Urothelium cell line (cell line): ENCODE measurements at places on chromosomes 2 and 18.
A peak's percentile ranks its signal among the peaks of the same experiment; 100 is the strongest.

DNA sequence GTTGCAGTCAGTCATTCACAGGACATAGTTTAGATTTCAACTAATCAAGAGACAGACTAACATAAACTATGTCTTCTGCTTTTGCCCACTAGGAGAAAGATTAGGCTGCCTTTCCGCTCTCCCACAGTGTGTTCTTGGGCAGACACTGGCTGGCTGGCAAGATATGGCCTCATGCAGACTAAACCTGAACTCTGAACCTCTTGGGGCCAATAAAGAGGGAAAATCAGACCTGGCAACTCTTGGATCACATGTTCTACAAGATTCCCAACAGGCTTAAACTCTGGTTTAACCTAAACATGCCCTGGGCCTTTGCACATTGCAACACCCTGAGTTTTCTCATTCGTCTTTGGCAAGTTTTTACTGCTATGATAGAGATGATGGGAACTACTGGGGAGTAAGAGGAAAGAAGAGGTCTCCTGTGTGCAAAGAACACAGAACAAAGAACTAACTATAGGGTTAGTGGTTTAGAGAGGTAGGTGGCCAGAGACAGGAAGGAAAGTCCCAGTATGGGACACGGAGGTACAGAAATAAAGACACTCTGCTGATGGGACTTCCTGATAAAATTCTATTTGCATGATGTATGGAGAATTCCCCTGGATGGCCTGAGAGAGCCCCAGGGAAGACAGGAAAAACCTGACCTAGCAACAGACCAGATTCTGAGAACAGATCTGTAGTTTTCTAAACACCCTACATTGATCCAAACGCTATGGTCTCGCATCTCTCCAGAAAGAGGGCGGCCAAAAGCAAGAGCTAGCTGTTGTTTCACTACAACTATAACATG lies 2.0 kb upstream of the ATRAID start:
- DNase-seq: no peak

DNA sequence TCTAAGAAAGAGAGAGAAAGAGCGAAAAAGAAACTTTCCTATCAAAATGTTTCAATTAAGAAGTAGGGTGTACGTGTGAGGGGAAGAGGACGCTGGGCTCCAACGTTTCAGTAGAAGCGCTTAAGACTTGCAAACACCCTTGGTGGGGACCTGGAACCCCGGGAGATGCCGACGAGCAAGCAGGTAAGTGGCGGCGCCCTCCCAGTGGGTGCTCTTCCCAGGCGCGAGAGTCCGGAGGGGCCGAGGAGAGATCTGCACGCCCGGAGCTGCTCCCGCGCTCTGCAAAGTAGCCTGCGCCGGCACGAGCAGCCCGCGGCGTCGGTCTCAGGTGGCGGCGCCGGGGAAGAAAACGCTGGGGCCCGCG lies 678 bp upstream of the OTX1 start:
- peak; percentile 55 for DNase-seq

DNA sequence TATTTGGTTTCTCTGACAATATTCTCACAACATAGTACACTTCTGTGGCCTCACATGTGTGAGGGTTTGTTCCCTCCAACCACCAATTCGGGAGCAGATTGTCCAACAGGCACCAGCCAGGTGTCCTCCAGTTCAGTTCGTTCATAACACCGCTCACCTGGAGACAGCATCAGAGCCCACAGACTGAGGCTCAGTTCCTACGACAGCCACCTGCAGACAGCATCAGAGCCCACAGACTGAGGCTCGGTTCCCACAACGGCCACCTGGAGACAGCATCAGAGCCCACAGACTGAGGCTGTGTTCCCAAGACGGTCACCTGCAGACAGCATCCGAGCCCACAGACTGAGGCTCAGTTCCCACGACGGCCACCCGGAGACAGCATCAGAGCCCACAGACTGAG lies 58.2 kb upstream of the SNTG2 start:
- DNase-seq: no peak

- no peak for DNase-seq
Measured at GRCh38 chr2:120660771-120661459, 74.8 kb upstream of the GLI2 start.

DNA sequence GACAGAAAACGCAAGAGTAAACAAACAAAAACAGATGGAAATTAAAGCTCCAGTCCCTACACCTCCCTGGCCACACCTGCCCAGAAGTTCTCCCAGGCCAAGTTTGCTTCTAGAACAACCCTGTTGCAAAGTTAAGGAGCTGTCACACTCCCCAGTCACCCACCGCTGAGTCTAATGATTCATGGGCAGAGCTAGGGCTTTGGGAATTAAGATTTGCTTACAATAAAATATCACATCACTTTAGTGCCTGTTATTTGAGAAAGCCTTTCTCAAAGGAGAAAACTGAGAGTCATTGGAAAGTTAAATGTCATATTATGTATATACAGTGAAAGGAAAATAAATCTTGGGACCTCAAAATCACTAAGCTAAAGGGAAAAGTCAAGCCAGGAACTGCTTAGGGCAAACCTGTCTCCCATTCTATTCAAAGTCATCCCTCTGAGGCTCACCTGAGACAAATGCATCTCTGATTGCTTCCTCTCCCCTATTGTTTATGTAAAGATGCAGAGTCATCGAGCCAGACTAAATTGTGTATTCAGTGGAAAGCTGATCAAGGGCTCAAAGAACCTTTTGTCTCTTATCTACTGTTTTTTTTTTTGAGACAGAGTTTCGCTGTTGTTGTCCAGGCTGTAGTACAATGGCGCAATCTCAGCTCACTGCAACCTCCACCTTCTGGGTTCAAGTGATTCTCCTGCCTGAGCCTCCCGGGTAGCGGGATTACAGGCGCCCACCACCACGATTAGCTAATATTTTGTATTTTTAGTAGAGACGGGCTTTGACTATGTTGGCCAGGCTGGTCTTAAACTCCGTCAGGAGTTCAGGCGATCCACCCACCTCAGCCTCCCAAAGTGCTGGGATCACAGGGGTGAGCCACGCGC lies 2.8 kb downstream of the CRYGB start:
- DNase-seq: no peak

GRCh38 chr18:34738175-34738894 lies 28.2 kb downstream of the DTNA start:
- peak; percentile 58 for DNase-seq

DNA sequence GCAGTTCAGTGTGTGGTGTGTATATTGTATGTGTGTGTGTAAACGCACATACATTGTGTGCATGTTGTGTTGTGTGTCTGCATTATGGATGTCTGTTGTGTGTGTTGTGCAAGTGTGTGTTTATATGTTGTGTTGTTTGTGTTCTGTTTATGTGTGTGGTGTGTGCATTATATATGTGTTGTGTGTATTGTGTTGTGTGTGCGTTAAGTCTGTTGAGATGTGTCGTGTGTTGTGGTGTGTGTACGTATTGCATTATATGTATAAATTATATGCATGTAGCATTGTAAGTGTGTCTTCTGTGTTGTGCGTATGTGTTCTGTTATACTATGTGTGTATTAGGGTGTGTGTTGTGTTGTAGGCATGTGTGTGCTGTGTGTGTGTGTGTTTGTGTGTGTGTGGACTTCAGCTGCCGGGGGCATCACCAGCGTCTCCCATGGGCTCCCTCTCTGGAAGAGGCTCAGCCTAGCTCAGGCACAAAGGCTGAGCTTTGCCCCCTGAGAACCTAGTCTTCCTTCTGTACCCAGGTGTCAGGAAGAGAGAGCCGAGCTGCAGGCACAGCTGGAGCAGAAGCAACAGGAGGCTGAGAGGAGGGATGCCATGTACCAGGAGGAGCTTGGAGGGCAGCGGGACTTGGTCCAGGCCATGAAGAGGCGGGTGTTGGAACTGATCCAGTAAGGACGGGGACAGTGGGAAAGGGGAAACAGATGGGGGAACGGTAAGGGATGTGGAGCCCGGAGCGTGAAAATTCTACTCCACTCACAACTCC lies 13.7 kb downstream of the RUFY4 start:
- DNase-seq: no peak

DNA sequence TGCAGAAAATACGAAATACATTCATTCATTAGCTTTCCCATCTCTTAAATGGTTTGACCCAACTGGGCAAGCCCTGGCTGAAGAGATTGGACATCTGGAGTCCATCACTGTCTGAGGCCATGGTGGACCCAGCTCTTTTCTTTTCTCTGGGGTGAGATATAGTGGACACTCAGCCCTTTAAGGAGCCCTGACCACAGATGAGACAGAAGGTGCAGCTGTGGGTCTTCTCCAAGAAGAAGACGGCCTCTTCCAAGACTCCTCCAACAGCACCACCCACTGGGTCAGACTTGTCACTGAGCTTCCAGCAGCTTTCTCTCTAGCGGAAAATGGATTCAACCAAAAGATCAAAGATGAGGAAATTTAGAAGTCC lies 27.2 kb downstream of the TWIST2 start:
- no peak for DNase-seq

- no peak for DNase-seq
Measured at GRCh38 chr2:170277951-170278350, 100.0 kb downstream of the MYO3B start.

- no peak for DNase-seq
Measured at GRCh38 chr2:99573634-99574251, 83.9 kb upstream of the REV1 start.

GRCh38 chr2:45264227-45265225 lies 255.3 kb upstream of the SIX2 start:
- DNase-seq: peak; percentile 24

GRCh38 chr2:170170281-170171040 lies 7.5 kb upstream of the MYO3B start:
- DNase-seq: no peak

GRCh38 chr2:191204433-191204832 lies 40.8 kb upstream of the MYO1B start:
- DNase-seq: no peak

- DNase-seq: no peak
Measured at GRCh38 chr2:62382122-62382521, 123.9 kb downstream of the TMEM17 start.

GRCh38 chr18:23173912-23174311 lies 38.6 kb downstream of the CABLES1 start:
- DNase-seq: no peak

DNA sequence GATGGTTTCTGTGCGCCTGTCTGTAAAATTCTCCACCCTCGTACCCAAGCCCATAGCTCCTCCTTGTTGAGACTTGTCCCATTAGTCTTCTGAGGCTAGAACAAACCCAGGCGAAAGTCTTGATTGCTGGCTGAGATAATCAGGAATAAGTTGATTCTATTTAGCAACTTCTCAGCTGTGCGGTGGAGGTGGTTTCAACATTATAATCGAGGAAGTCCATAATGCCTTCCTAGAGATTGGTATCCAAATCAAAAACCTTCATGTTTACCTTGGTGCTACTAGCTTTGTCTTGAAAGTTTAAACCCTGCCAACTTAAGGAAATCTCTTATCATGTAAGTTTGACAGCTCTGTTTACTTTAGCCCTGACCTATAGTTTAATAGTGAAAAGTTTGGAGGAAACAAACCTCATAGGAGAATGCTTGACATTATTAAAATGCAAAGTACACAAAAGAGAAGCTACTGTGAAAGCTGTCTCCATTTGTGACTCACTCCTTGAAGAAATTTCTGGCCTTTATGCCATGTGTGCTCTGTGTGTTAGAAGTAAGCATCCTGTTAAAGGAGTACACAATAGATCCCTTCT lies 36.6 kb upstream of the DSC1 start:
- DNase-seq: no peak

GRCh38 chr2:189412330-189412953 lies 28.8 kb upstream of the WDR75 start:
- DNase-seq: peak; percentile 35

DNA sequence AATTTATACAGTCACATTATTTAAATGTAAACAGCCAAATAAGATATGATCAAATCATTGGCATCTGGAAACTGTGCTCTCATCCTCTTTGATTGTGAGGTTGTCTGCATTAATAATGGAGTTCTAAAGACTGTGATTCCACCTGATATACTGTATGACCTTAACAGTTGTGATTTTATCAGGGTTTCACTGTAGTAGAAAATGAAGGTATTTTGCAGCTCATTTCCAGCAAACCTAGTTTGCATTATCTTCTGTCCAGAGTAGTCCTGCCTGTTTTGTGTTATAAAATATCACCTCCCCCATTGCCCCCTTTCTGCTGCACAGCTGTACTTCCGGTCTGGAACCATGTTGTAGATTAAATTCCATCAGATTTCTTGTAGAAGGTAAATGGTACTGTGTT lies 731.6 kb upstream of the FANCL start:
- DNase-seq: no peak

DNA sequence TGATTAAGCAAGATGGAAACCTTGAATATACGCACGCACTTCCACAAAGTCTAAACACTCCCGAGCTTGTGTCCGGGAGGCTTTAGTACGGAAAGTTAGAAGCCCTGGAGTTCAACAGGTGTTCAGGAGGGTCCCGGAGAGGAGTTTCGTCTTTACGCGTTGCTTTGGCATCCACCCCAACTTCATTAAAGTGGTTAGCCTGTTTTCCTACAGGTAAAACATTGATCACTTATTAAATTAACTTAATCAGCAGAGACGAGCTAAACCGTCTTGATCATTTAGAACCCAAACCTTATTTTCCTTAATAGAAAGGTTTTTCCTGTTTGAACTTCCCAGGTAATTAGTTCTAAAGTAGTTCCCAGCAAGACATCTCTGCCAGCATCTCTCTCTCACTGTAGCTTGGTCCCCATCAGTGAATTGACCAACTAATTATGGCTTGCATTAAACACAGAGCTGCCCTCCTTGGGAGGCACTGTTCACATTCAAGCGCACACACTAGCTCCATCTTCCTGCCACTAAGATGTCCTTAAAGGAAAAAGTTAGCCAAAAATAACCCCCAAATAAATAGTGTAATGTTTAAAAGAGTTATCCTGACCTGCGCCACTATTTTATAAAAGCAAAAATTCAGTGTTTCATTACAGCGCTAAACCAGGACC lies 1.4 kb downstream of the NPAS2 start:
- DNase-seq: no peak

DNA sequence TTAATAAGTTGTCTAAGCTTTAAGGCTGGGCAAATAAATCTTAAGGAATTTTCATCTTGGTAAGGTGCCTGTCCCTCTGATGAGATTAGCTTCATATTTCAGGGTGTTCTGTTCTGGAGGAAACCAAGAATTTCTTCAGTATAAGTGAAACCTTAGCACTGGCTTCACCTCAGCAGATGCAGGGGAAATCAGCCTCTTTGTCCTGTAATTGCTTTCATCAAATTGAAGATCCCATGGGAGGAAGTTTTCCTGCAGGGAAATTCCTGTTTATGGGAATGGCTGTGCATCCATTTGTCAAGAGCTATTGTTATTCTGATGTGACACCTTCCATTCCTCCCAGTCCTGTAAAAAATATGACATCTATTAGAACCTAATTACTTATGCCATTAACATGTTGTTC lies 174.5 kb downstream of the PTPRM start:
- no peak for DNase-seq

- peak; percentile 41 for DNase-seq
Measured at GRCh38 chr2:135744760-135745314, 3.2 kb downstream of the UBXN4 start.

- DNase-seq: no peak
Measured at GRCh38 chr2:223894009-223894408, 51.1 kb downstream of the WDFY1 start.
